ENCODE measurements at places on chromosomes 6 and 20.

DNA sequence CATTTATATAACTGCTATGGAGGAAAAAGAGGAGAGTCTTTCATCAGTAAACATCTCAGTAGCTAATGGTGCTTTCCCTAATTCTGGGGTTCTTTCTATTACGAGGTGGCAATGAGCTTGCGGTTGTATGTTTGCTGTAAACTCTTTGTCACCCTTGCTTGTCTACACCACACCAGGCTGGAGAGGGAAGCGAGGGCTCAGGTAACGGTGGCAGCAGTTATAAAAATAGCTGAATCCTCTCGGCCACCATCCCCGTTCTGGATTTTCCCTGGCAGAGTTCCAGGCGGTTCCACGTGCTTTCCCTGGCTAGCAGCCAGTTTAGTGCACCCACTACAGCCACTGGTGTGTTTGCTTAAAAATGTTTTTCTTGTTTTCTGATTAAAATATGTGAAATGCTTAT, 39.0 kb downstream of the MAS1 start:
- DNase-seq = no peak

DNA sequence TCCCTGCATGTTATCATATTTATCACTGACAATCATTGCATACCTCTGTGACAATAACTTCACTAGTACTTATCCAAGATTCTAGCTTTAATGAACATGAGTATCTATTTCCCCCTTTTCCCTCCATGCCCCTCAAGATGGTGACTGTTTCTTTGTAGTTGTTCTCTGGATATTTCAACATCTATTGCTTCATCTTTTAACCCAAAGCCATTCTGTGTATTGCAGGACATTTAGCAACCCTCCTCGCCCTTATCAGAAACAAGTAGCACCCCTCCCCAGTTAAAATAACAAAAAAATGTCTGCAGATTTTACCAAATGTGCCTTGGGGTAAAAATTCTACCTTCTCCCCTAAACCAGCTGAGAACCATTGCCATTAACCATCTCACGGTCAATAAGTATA, 979.8 kb upstream of the MANEA start:
- DNase-seq = no peak

DNA sequence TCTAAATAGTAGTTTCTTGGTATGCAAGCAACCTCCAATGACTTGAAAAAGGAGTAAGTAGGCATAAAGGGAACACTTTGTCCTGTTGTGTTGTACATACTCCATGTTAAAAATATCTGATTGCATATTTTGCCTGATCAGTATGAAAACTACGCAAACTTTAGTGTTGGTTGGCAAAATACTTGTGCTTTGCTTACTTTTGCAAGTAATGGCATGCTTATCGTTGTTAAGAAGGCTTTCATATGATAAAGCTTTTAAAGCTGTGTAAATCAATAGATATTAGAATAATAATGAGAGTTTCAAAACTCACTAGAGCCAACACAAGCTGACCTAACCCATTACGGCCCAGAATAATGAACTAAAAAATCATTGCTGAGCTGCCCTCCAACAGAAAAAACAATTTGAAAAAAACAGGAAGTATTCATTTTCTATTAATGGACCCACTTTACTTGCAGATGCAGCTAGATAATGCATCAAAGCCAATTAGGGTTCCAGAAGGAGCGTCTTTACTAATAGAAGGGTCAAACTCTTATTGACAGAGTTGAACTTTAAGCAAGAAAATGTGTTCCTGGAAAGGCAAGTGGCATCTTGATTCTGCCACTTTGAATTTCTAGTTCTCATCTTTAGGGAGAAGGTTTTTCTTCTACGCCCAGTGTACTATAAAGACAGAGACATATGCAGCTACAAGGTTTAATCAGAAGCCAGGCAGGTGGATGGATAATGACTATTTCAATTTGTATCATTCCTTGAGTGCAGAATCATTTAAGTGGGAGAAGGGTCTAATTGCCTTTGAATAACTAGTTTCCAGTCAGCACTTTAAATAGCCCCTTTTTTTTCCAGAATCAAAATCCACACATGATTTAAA, 82.2 kb downstream of the SNAP25 start:
- DNase-seq = no peak

DNA sequence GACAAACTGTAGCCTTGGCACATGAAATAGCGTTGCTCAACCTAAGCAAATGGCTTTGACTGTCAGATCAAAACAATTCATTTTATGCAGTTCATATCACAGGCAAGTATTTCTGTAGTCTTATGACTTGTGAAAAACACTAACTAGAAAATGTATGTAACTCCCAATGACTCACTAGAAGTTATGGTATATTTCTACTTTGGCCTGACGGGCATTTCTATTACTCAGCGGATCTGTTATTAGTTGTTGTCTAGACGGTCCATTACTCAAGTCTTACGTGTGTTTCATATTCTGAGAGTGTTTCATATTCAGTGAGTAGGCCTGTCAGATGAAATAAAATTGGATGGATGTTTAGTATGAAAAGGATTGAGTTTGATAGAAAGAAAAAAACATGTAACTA, 880.9 kb downstream of the PRIM2 start:
- DNase-seq = no peak

DNA sequence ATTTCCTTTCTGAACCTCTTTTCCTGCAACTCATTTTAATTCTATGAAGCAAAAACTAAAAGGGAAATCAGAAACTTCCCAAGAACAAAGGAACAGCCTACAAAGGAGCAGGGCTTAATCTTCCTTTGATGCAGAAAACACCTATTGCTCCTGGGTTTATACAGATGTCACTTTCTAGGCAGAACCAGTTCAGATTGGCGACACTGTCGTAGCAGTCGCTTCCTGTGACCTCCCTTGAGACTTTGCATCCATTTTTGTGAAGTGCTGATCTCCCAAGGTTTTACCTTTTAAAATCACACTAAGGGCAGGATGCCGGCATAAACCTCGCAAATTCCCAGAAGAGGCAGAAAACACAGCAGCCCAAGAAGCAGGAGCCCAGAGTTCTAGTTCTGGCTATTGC, 40.1 kb downstream of the JAG1 start:
- no peak for DNase-seq

- DNase-seq = no peak
These were observed 7.7 kb downstream of the OPN5 start for GRCh38 chr6:47789553-47789952.

GRCh38 chr20:62019881-62020492, 45.7 kb downstream of the TAF4 start:
- DNase-seq = no peak

GRCh38 chr20:20664795-20665589, 47.5 kb downstream of the RALGAPA2 start:
- no peak for DNase-seq

DNA sequence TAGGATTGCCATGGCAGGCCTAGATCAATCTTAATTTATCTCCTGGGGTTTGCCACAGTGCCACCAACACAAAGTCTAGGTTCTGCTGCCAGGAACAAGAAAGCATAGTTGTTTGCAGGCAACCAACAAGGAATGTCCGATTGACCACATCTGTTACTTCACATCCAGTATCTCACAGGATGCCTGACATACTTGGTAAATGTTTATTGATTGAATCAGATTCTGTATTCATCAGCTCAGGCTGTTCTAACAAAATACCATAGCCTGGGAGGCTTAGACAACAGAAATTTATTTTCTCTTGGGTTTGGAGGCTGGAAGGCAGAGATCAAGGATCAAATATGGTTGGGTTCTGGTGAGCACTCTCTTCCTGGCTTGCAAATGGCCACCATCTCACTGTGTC, 26.3 kb upstream of the MC3R start:
- no peak for DNase-seq

DNA sequence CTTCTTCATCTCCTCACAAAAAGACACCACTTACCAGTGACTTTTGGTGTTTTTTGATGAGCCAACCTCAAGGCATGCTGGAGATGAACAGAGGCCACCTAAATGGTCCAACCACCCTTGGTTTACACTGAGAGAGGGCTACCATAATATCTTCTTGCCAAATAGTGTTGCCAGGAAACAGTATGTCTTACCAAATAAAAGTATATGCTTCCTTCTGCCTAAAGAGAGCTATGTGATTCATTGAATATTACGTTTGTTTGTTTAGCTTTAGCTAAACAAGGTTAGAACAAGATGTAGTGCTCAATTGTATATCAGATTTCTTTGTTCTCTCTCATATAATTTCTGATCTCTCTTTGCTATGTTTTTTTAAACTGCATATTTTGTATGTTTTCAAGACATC, 40.6 kb upstream of the BMP6 start:
- no peak for DNase-seq

- no peak for DNase-seq
These were observed 83.2 kb upstream of the EYA4 start for GRCh38 chr6:133157995-133158394.

- DNase-seq = no peak
These were observed 399.9 kb upstream of the HSF2 start for GRCh38 chr6:121999456-122000065.

GRCh38 chr6:129969064-129969463, 49.3 kb upstream of the L3MBTL3 start:
- DNase-seq = no peak

DNA sequence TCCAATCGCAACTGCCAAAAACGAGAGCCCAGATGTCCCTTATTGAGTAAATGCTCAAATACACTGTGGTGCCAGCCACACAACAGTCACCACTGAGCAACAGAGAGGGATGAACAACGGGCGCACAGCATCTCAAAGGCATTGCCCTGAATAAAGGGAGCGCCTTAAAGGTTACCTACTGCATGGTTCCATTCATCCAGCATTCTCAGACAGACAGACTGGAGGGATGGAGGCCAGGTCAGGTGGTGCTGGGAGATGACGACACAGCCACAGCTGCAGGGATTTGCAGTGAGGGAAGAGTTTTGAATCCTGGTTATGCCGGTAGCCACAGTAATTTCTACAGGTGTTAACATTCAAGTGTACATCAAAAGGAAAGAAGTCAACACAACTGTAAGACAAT, 615.5 kb upstream of the AGPAT4 start:
- no peak for DNase-seq

- no peak for DNase-seq
These were observed 169.8 kb downstream of the MMS22L start for GRCh38 chr6:97113170-97113569.

DNA sequence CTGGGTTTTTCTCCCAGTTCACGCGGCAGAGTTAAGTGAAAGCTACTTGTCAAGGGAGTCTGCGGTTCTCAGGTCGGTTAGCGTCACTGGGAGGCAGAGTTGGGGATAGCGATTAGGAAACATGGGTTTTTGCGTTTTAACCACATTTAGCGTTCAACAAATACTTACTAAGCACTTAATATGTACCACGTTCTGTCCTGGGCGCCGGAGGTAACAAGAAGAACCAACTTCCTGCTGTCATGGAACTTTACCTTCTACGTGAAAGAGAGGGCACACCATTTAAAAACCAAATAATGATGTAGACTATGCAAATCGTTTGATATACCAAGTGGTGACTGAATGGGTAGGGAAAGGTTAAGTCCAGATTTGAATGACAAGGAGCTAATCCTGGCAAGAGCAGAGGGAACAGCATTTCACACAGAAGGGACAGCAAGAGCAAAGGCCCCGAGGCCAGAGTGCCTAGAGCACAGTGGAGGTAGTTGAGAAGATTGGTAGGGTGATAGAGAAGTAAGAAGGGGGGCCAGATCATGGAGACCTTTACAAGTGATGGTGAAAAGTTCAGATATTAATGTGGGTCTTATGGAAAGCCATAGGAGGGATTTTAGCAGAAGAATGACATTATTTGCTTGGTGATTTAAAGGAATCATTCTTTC, 744 bp downstream of the RIOK1 start:
- no peak for DNase-seq

- DNase-seq = no peak
These were observed 10.8 kb downstream of the SENP6 start for GRCh38 chr6:75612434-75612833.

GRCh38 chr6:140343128-140343527, 968.7 kb upstream of the CITED2 start:
- DNase-seq = no peak

GRCh38 chr6:167671977-167672687, 154.6 kb upstream of the AFDN start:
- DNase-seq = no peak

- DNase-seq = no peak
These were observed 58.5 kb downstream of the PRND start for GRCh38 chr20:4780245-4780644.

DNA sequence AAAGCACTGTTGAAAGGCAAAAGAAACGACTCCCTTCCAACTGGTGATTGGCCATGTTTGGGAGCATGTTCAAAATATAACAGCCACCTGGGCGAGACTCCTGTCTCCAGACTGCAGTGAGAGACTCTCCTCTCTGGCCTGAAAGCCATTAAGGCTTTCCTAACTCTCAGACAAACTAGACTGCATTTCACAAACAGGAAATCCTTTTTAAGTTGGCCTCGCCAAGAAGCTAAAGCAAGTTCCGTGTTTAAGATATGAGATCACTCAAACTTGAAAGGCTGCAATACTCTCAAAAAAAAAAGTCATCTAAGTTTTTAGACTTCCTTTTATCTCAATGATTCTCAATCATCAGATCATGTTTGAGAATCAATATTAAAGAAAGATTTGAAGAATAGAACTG, 117.0 kb downstream of the TFAP2A start:
- DNase-seq = no peak

GRCh38 chr6:4157506-4157905, 22.1 kb upstream of the ECI2 start:
- no peak for DNase-seq

DNA sequence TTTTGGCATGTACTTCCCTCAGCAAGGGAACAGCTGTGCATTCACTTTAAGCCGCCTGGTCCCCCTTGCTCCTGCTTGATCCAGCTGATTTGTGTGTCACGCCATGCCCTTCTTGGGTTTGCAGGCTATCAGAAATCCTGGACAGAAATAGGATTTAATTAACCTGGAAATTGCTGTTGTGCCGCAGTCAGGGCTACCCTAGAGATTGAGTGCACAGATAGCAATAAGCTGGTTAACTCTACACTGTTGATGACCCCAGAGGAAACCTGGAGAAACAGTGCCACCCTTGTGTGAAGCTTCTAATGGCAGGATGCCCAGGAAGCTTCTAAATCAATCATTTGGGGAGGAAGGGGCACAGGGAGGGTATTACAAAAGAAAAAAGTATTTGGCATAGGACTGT, 199.0 kb downstream of the JARID2 start:
- no peak for DNase-seq

DNA sequence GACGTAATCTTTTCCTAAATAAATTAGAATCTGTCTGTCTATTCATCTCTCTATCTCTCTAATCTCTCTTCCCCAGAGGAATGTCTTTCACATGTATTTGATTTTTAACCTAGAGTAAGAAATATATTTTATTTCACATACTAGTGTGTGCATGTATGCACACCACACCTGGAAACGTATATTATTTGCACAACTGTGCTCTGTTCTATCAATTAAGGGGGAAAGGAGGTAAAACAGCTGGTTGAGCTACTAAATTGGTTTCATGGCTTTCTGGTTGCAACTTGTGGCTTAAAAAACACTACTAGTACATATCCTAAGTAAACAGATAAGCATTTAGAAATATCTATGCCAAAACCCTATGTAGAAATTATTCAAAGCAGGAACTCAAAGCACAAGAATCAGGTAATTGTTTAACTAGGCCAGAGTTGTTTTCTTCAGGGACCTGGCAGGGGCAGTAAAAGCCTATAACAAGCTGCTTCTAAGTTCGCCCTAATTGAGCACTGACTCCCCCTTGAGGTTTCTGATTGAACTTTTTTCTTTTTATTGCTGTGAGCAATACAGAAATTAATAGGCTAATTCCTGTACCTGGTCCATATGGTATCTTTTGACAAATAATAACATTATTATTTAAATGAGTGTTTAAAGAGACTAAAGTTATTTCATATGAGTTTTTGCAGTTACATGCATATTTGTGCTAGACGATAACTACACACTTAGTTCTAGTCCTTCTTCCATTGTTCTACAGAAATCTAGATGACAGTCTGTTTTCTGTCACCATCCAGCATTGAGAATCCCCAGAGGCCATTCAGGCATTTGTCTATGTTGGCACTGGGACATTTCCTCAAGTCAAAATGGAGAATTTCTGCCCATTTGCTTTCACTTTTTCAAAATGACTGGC, 88.6 kb downstream of the MCHR2 start:
- DNase-seq = peak; percentile 12

Data from PC-9 (cell line).